Putamen (tissue), 1 donor: ENCODE measurements at places on chromosomes 2 and 18.

DNA sequence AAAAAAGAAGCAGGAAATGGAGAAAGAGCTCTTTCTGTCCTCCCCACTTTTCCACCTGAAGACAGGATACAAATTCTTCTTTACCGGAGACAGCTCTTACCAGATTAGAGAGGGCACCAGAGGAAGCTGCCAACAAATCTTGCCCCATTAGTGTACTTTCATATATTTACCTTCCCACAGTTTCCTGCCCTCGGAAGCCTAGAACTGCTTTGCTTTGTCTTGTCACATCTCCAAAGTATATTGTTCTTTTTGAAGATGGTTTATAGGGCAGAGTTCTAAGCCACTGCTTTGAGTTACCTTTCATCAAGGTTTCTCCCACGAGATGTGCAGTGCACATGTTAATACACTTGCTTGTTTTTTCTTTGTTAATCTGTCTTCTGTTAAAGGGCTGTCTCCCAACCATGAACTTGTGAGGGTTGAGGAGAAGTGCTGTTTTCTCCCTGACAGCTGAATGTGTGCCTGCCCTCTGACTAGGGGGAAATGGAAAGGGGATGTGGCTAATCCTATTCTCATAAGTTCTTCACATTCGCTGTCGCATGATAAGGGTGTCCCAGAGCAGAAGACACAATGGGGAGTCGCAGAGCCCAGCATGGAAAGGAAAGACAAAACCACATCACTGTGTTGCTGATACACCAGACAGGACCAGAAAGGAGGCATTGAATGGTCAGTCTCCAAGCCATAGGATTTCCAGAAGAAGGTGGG lies 24.2 kb downstream of the CENPA start:
- DNase-seq: no peak

DNA sequence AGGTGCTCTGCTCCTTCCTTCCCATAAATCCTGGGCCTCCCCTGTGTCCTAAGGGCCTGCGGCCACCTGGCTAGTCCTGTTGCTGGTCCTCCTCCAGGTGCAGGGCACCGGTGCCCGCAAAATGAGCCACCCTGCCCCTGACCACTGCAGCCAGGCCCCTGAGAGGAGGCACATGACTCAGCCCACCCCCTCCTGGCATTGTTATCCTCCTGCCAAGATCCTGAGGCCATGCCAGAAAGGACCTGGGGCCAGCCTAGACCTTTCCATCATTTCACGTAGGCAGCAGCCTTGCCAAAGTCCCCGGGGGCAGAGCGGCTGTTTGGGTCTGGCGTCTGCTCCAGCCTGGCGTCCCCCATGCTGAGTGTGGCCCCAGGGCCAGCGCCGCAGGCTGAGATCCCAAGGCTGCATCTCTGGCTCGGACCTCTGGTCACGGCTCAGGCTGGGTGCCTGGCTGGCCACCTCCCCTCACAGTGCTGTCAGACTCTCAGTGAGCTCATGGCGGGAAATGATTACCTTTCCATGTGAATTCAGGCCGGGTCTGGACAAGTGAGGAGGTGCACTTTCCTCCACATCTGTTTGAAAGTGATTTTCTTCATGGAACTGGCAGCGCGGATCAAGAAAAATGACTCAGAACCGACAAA lies 81.0 kb downstream of the NDUFA10 start:
- no peak for DNase-seq

DNA sequence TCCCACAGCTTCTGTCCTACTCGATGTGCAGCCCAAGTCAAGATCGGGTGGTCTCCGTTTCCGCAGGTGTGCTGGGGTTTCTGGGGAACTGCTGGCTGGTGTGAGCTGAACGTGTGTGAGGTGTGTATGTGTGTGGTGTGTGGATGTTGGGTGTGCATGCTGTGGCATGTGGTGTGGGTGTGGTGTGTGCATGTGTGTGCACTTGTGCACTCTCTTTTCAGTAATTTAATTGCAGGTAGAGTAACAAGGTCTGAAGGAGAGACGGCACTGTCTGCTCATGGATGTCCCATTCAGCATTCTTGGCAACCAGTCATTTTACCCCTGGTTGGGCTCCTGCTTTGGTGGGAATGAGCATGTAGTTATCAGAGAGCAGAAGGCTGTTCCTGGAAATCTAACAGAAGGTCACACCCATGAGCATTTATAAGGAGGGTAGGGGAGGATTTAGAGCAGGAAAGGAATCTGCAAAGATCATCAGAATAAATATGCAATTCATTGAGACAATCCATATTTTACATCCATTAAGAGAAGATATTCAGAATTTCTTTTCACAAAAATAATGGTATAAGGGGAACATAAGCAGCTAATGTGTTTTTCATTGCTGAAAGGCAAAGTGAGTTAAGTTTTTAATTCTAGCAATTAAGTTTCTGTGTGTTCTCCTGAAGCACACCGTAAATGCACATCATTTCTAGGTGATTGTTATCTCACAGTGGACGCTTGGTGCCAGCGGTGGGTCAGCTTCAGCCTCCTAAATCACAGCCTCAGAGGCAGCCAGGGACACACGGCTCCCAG lies 60.7 kb downstream of the ADI1 start:
- no peak for DNase-seq

- DNase-seq: no peak
Observed at GRCh38 chr2:134268265-134268664, 14.4 kb downstream of the MGAT5 start.

- no peak for DNase-seq
Observed at GRCh38 chr2:222440673-222441422, 16.5 kb downstream of the SGPP2 start.

DNA sequence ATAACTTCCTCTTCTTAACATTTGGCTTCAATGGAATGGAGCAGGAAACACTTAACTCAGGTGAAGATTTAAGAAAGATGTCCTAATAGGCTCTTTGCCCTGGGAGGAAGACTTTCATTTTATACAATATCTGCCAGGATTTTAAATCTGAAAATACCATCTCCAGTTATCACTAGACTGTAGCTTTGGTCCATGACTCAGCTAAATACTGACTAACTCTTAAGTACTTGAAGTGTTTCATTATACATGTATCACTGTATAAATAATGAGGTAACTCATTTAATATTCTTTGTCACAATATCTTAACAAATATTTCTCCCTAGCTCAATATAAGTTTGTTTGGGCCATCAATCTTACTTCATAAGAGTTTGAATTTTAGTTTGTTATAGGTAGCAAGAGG lies 34.7 kb downstream of the RBKS start:
- DNase-seq: no peak

GRCh38 chr2:236054621-236055305 lies 113.4 kb downstream of the GBX2 start:
- DNase-seq: no peak
